Urinary bladder (tissue), 4 donors: ENCODE measurements at places on chromosomes 2 and 18.
A peak's percentile ranks its signal among the peaks of the same experiment; 100 is the strongest.

DNA sequence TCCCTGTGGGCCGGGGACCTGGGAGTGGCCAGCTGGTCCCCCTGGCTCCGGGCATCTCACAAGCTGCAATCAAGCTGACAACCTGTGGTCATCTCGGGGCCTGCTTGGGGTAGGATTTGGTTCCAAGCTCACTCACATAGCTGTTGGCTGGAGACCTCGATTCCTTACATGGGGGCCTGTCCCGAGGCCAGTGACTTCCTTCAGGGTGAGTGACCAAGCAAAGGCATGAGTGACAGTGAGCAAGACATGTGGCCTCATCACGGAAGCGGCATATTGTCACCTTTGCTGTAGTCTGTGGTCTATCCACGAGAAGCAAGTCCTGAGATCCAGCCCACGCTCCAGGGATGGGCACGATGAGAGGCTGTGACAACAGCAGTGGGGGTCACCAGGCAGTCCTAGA, 131.4 kb upstream of the ID2 start:
- DNase-seq = no peak

DNA sequence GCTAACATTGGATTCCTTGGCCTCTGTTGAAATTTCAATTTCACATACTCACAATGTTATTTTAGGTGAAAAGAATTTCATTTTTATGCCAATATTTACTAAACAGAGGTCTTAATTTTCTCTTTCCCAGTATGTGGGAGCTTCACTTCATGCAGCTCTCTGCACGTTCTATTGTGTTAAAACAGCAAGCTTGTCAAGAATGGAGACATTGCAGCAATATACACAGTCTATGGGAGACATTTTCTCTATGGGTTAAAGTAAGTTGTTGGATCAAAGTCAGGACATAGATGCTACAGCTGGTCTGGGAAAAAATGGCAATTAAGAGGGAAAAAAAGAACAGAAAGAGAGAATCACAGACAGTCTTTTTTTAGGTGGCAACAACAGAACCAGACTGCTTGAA, 70.4 kb upstream of the ARHGAP15 start:
- no peak for DNase-seq

DNA sequence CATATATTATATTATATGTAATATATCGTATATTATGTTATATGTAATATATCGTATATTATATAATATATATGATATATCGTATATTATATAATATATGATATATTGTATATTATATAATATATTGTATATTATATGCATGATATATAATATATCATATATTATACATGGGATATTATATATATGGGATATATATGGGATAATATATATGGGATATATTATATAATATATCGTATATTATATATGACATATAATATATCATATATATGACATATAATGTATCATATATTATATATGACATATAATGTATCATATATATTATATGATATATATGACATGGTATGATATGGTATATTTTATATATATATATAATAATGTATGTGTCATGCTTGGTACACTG, 100.7 kb upstream of the STPG4 start:
- DNase-seq = no peak

DNA sequence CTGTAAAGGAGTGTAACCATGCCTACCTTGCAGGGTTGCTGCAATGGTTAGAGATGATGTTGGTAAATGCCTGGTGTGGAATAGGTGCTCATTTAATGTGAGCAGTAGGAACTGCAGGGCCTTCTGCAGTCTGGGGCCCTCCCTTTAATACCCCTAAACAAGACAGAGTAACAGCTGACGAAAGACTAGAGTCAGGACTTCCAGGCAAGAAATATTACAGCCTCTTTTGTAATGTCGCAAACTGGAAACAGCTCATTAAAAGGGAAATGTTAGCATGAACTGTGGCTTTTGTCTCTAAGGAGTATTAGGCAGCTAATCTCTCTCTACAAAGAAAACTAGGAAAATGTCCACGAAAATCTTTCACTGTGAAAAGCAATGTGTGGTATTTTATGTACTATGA, 26.0 kb downstream of the MARCO start:
- DNase-seq = no peak

- peak; percentile 25 for DNase-seq
Measured at GRCh38 chr2:166335284-166335683, 40.5 kb downstream of the SCN9A start.

DNA sequence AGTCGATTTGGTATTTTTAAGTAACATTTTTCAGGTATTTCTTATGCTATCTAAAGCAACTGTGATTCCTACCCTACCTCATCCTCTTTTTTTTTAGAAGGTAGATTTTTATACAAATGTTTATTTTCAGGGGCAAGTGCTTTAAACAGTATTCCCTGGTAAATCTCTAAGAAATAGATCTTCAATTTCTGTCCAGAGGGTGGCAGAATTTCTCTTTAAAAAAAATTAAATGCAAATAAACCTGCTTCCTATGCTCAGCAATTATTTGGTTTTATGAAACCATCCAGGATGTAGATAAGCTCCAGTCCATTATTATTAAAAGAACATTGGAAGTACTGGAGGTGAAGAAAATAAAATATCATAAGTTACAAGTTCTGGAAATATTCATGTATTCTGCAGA, 191.9 kb downstream of the MYO3B start:
- no peak for DNase-seq

DNA sequence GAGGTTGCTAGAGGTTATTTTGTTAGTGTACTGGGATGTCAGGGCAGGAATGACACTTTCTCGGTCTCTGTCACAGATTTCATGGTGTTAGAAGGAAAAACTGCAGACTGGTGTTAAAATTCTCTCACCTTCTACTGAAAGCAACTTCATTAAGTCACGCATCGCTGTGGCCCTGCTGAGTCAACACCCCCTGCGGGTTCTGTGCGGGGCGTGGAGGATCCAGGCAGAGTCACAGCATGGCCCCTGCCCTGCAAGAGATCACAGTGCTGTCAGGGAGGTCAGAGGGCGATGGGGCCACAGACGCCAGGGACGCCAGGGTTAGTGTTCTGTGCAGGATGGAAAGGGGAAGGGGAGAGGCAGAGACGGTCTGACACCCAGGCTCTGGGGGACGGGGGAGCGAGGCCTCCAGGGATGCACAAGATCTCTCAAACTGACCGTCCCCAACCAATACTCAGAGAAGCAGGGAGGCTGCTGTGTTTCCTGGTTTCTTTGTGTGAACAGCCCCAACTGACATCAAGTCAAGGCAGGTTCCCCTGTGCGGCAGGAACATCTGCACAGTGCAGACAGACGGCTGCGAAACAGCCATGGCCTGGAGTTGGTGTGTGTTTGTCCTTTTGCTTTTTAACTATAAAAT, 354.9 kb upstream of the SALL3 start:
- no peak for DNase-seq

GRCh38 chr18:36511791-36512352, 214.4 kb downstream of the FHOD3 start:
- peak; percentile 3 for DNase-seq

- DNase-seq = no peak
Measured at GRCh38 chr2:72378753-72379348, 231.2 kb upstream of the CYP26B1 start.

- no peak for DNase-seq
Measured at GRCh38 chr2:162435676-162436075, 91.7 kb downstream of the GCA start.

DNA sequence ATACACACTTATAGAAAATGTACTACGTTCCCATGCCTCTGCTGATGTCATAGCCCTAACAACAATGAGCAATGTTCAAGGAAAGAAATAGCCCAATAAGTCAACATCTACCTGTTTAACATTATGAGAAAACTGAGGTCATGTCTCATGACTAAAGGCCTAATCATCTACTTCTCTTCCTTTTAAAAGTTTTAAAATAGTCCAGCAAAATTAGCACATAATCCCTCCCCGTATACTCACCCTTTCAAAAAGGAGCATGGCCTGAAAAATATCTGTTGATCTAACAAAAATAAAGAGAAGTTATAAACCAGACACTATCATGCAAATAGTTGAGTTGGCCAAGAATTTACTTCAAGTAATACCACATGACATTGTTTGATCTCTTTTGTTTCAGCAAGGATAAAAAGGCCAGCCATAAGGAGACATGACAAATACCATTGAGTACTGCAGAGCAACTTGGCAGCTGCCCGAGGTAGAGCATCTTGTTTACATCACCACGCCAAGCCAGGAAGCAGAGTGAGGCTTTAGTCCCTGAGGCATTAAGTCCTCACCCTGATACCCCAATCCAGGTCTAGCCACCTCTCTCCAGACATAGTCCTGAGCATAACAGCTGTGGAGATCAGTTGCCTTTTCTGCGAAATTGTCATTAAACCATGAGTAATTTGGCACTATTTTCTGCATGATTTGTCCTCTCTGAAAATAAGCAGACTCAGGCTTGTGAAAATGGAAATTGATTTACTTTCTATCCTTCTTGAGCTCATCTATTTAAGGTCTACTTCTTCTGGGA, 137.4 kb upstream of the ETAA1 start:
- DNase-seq = no peak

- DNase-seq = no peak
Measured at GRCh38 chr2:126449677-126450076, 206.3 kb upstream of the GYPC start.

DNA sequence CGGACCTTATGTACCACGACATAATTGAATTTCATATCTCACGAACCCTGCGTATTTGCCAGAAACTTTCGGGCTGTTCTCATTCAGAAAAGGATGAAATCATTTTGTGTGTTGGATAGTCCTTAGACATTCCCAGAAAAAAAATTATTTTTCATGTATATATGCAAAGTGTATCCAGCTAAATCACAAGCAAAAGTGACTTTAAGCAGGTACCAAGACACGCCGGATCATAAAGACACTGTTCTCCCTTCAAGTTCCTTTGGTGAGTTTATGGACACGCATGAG, 35.1 kb upstream of the PNO1 start:
- DNase-seq = no peak

- no peak for DNase-seq
Measured at GRCh38 chr2:78895022-78895421, 130.5 kb upstream of the REG3G start.

DNA sequence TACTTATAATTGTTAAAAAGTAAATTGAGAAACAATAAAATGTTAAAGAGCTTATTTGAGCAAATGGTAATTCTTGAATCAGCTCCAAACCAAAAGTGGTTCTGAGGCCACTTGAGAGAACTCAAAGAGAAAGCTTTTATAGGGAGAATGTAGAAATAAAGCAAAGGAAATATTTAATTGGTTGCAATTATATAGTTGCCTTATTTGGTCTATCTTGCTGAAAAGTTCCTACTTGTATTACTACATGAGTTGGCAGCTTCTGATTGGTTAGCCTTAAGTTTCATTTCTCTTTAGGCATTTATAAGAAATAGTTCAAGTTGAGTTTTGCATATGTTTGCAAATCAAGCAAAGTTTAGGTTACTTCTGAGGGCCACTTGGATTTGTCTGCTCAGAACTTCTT, 38.1 kb downstream of the SCN2A start:
- DNase-seq = no peak

DNA sequence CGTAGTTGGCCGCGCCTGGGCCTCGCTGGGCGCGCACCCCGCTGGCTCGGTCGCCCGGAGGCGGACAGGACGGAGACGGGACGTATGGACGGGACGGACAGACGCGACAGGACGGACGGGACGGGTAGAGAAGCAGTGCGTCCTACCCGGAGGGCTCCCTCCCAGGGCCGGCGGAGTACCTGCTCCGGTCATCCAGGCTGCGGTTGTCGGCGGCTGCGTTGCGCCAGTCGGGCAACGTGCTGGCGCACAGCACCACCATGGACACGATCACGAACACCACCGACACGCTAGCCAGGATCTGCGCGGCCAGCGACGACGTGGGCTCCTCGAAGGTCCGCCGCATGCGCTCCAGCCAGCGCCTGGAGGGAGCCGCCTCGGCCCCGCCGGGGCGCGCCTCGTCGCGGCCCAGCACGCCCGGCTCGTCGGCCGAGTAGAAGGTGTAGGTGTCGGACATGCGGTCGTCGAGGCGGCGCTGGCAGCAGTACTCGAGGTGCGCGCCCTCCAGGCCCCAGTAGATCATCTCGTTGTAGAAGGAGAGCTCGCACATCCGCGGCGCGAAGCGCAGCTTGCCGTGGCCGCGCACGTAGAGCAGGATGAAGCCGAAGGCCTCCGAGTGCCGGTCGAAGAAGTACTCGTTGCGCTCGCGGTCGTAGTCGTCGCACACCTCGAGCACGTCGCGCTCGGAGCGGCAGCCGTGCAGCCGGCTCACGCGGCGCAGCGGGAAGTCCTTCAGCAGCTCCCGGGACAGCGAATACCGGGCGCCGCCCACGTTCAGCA, 903 bp downstream of the KCNG3 start:
- no peak for DNase-seq

GRCh38 chr2:96817882-96818281, 1.8 kb downstream of the CNNM3 start:
- DNase-seq = no peak

DNA sequence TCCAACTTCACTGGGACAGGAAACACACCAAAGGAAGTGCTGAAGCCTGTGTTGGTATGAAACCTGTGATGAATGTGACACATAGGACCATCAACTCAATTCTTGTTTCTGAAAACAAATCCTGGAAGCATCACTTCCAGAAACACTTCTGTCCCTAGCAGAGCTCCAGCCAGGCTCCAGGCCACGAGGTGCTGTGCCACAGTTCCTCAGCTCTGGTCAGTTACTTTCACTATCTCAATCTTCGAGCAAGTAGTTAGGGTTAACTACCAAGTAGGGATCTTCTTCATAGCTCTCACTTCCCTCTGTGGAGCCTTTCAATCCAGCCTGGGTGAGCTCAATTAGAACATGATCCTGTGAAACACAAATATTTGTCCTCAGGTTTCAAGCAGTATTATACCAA, 3.6 kb upstream of the LCT start:
- DNase-seq = no peak

GRCh38 chr2:59395119-59395518, 1154.0 kb upstream of the FANCL start:
- no peak for DNase-seq

- no peak for DNase-seq
Measured at GRCh38 chr2:39119732-39120520, 925 bp downstream of the SOS1 start.

DNA sequence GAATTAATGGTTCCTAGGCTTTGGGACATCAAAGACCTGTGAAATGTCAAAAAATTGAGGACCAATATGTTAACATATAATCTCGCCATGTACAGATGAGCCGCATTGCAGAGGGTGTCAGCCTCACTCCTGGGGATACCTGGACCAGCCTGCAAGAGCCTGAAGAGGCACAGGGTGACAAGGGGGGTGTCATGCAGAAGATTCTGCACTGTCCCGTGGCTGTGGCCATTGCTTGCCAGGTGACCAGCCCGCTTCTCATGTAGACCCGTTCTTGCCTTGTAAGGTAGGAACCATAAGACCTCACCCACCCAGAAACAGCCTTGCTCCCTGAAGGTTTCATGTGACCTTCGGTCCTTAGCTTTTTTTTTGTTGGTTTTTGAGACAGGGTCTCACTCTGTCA, 37.5 kb downstream of the TMEM37 start:
- no peak for DNase-seq

- no peak for DNase-seq
Measured at GRCh38 chr18:45481821-45482220, 133.5 kb upstream of the SLC14A2 start.

DNA sequence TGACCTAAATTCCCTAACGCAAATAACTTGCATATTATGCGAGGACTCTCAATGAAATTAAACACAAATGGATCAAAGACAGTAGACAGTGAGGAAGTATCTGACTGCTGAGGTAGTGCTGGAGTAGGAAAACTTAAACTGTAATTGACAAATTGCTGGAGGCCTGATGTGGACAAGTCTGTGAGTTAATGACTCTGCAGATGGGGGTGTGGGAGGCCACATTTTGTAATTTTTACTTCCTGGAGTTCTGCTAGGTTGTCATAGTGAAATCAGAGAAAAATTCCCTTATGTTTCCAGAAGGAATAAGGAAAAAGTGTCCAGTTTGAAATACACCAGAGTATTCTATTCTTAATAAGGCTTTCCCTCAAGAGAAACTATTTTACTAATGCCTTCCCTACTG, 333.0 kb upstream of the CNTNAP5 start:
- DNase-seq = no peak
